ENCODE measurements at places on chromosomes 11 and 22.

GRCh38 chr11:68845351-68846002, 3.8 kb upstream of the CPT1A start:
- DNase-seq = no peak

DNA sequence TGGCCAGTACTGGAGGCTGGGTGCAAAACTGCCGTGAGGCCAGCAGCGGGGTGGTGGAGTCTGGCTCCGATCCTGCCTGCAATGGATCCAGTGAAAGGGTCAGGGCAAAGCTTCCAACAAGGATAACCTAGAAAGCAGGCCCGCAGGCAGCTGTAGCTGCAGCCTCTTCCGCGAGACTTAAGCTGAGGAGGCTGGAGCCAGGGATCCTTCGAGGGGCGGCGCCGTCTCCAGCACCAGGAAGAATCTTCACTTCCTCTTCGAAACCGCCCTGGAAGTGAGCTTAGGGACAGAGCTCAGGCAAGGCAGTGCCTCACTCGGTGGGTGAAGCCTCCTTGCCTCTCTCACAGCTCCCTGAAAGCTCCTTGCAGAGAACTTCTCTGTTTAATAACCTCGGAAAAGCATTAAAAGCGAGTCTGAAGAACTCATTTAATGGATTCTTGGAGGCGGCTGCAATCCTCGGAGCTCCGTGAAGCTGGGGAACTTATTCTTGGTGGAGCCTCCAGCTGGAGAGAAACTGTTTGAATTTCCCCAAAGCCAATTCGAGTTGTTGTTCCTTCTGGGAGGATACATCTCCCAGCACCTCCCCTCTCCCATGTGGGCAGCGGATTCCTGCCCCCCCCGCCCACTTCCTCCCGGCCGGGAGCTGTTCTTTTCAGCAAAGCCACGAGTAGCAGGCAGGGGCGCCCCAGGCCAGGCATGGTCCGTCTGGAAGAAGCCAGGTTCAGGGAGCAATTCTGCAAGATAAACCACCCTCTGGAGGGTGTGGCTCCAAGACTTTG, 169.9 kb downstream of the CTTN start:
- DNase-seq = no peak

- no peak for DNase-seq
Measured at GRCh38 chr11:44377914-44378321, 68.0 kb upstream of the ALX4 start.

GRCh38 chr11:78773077-78773476, 198.4 kb upstream of the NARS2 start:
- no peak for DNase-seq

- no peak for DNase-seq
Measured at GRCh38 chr11:112734207-112734606, 227.0 kb upstream of the NCAM1 start.

DNA sequence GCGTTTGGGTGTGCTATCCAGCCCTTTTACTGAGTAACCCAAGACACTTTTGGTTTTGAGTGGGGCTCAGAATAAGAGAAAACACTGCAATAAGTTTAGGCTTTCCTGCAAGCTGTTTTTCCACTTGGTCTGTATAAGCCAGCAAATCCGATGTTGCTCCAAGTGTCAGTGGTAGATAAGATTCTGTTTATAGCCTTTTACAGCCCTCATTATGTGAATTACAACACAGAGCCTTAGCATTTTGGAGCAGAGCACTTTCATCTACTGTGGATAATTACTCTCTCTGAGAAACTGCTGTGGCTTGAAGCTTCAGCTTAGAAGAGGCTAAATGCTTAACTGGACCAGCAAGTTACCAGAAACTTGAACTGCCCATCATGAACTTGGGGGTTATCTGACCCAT, 601.1 kb downstream of the JRKL start:
- DNase-seq = no peak

DNA sequence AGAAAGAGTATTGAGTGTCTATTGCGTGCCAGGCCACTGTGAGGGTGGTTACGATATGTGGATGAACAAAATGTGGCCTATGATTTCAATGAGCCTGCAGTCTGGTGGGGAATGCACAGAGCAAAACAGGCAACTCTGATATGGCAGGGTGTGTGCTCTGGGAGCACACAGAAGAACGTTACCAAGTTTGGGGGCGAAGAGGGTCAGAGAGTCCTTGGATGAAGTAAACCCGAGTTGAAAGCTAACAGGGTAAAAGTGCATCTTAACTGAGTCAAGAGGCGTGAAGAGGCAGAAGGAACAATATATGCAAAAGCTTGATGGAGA, 258 bp downstream of the CFAP68 start:
- no peak for DNase-seq

DNA sequence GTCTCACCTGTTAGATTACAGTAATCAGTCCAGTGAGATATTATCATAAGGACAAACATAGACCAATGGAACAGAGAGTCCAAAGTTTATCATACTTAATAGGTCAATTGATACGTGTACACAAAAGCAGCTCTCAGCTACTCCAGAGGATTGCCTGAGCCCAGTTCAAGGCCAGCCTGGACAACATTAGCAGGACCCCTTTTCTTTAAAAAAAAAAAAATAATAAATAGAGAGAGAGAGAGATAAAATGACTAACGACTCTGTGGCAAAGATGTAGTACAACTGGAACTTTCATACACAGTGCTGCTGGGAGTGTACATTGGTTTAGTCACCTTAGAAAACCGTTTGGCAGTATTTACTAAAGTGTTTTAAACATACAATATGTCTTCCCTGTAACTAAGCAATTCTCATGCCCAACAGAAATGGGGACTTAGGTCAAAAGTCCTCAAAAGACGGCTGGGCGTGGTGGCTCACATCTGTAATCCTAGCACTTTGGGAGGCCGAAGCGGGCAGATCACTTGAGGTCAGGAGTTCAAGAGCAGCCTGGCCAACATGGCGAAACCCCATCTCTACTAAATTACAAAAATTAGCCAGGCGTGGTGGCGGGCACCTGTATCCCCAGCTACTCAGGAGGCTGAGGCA, 10.6 kb downstream of the SNX32 start:
- DNase-seq = no peak

DNA sequence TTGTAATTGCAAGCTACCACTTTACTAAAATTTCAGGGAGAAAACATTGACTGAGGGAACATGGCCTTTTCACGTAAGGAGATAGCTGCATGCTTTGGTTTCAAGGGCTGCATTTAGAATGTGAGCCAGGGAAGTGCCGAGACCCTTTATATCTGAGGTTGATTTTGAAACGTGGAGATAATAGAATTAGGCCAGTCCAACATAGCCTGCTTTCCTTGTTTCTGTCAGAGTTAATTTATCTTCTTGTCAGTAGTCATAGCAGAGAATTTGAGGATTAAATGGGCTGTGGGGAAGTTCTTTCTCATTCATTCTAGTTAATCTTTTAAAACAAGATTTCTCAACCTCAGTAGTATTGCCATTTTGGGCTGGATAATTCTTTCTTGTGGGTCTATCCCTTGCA, 12.2 kb downstream of the ALKBH3 start:
- DNase-seq = no peak

DNA sequence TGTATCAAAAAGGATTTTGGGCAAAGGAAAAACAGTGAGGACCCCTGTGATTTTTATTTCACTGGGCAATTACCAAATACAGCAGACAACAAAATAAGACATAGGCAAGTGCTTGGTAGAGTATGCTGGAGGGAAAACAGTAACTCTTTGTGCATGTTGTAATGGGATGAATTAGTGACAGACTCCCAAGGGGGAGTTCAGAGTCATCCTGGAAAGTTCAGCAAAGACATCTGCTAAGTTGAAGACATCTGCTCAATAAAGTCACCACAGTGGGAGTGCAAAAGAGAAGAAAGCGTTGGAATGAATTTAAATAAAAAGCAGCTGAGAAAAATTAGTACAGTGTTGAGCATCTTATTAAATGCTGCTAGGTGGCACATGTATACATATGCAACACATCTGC, 378.8 kb upstream of the ISX start:
- no peak for DNase-seq

- DNase-seq = no peak
Measured at GRCh38 chr11:121340032-121340580, 47.5 kb downstream of the SC5D start.

GRCh38 chr11:2267306-2267850, 3.0 kb downstream of the ASCL2 start:
- DNase-seq = no peak

- no peak for DNase-seq
Measured at GRCh38 chr11:132589791-132590190, 942.5 kb downstream of the OPCML start.

GRCh38 chr11:60933416-60934123, 9.3 kb downstream of the TMEM132A start:
- no peak for DNase-seq

- no peak for DNase-seq
Measured at GRCh38 chr11:6485661-6486060, 4.4 kb downstream of the TIMM10B start.

Measured in CD4-positive, alpha-beta T cell treated with Interleukin-12 subunit alpha and Interleukin-12 subunit beta, for 1 hour (primary cell).